ENCODE measurements at places on chromosomes 5 and 9. TPM values are rescaled to one million over a fixed set of nuclear protein-coding genes. Genes with fewer than 3 reads are reported as not detected.

ACOT12 gene
- total RNA-seq: not detected

FUT7 gene
- total RNA-seq: not detected

AMBP gene
- total RNA-seq: 0.27 TPM

EIF4E1B gene
- not detected for total RNA-seq

ZBTB6 gene
- 9.1 TPM for total RNA-seq

SPAAR gene
- not detected for total RNA-seq

G3BP1 gene
- total RNA-seq: 239 TPM

STC2 gene
- 48.3 TPM for total RNA-seq

LMAN2 gene
- 116 TPM for total RNA-seq

CDKN2A gene
- total RNA-seq: 21.8 TPM

CRHBP gene
- total RNA-seq: not detected

PDE6A gene
- not detected for total RNA-seq

MRPS30 gene
- total RNA-seq: 78.9 TPM

LECT2 gene
- not detected for total RNA-seq

FYB1 gene
- total RNA-seq: 0.54 TPM

DIRAS2 gene
- total RNA-seq: 1.6 TPM

CNTNAP3B gene
- 6.4 TPM for total RNA-seq
